Osteocyte (in vitro differentiated cells): ENCODE measurements at places on chromosomes 2 and 18. TPM values are rescaled to one million over a fixed set of nuclear protein-coding genes. Genes with fewer than 3 reads are reported as not detected.
A peak's percentile ranks its signal among the peaks of the same experiment; 100 is the strongest.

GRCh38 chr2:216430811-216431530 lies 18.7 kb downstream of the SMARCAL1 start:
- DNase-seq = no peak
- H3K4me1 ChIP-seq = peaks cover 12% of the 10 kb centered on the region
- no peak overlapping the region for H3K27ac ChIP-seq
- H3K27me3 ChIP-seq = no peaks in the 10 kb centered on the region
- H3K36me3 ChIP-seq = peaks cover 57% of the 10 kb centered on the region

DNA sequence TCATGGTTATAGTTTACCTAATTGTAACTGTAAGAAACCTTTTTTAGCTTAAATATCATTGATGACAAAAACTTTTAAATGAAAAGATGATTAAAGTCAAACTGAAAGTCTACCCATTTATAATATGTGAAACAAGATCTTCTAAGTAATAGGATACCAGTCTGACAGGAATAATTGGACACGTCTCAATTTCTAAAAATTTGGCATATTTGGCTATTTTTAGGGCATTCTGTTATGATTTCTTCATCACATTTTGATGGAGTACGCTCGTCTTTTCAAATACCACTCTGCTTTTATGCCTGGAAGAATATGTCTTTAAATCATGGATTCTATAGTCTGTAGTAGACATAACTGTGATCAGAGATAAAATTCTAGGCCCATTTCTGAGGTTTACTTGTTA lies 1.3 kb downstream of the R3HDM1 start:
- H3K27me3 ChIP-seq = no peaks in the 10 kb centered on the region
- no peaks in the 10 kb centered on the region for H3K36me3 ChIP-seq
- H3K4me3 ChIP-seq = no peak overlapping the region
- H3K4me1 ChIP-seq = peaks cover 26% of the 10 kb centered on the region

The MPP4 gene
- 0.52 and 0.83 TPM in 2 replicates for total RNA-seq

GRCh38 chr2:161141033-161141432 lies 19.2 kb upstream of the TANK start:
- no peak for DNase-seq
- no peak overlapping the region for H3K4me3 ChIP-seq
- H3K36me3 ChIP-seq = no peaks in the 10 kb centered on the region
- peak overlapping the region; percentile 45 for H3K27ac ChIP-seq

The TMEM169 gene
- total RNA-seq = 1.5 and 2.3 TPM in 2 replicates

DNA sequence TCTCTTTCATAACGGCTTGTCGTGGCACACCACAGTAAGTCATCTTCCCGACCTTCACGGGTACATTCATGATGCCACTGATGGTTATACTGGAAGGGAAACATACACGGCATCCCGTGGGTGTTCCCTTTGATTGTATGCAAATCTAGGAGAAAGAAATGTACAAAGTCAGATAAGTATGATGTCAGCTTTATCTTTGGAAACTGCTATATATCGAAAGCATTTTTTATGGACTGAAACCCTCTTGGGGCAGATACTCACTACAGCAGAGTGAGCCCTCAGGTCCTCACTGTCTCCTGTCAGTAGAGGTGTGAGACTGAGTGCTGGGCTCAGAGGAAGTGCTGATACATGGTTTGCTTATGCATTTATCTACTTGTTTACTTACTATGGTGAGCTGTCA lies 20.4 kb downstream of the PLA2R1 start:
- H3K27ac ChIP-seq = peak overlapping the region; percentile 65
- peaks cover 50% of the 10 kb centered on the region for H3K36me3 ChIP-seq
- DNase-seq = no peak
- H3K27me3 ChIP-seq = no peaks in the 10 kb centered on the region
- H3K4me3 ChIP-seq = no peak overlapping the region

DNA sequence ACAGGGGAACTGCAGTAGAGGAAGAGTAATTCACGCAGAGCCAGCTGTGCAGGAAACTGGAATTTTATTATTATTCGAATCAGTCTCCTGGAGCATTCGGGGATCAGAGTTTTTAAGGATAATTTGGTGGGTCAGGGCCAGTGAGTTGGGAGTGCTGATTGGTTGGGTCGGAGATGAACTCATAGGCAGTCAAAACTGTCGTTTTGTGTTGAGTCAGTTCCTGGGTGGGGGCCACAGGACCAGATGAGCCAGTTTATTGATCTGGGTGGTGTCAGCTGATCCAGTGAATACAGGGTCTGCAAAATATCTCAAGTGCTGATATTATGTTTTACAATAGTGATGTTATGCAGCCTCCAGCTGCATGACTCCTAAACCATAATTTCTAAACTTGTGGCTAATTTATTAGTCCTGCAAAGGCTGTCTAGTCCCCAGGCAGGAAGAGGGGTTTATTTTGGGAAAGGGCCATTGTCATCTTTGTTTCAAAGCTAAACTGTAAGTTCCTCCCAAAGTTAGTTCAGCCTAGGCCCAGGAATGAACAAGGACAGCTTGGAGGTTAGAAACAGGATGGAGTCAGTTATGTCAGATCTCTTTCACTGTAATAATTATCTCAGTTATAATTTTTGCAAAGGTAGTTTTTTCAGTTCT lies 67.0 kb downstream of the ASAP2 start:
- DNase-seq = no peak
- H3K4me3 ChIP-seq = no peak overlapping the region
- peaks cover 21% of the 10 kb centered on the region for H3K36me3 ChIP-seq
- H3K4me1 ChIP-seq = peaks cover 73% of the 10 kb centered on the region

DNA sequence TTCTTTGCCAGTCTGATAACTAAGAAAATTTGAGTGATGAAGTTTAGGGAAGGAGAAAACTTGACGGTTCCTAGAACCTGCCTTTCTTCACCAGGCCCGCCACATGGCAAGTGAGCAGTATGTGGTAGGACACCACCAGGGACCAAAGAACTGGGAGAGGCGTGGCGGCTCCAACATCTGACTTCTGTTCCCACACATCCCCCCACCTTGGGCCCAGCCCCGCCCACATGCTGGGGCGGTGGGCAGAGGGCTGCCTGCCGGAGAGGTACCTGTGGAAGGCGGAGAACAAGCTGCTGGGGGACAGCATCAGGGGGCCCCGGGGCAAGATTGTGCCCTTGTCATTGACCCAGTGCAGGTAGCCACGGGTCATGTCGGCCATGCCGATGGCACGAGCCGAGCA lies 75.0 kb downstream of the EMILIN2 start:
- peak; percentile 83 for DNase-seq
- peaks cover 42% of the 10 kb centered on the region for H3K36me3 ChIP-seq
- H3K4me1 ChIP-seq = peaks cover 1% of the 10 kb centered on the region
- no peak overlapping the region for H3K4me3 ChIP-seq

GRCh38 chr2:212426637-212427412 lies 111.8 kb downstream of the ERBB4 start:
- H3K27ac ChIP-seq = no peak overlapping the region
- H3K36me3 ChIP-seq = peaks cover 2% of the 10 kb centered on the region
- DNase-seq = no peak
- no peak overlapping the region for H3K4me3 ChIP-seq
- H3K27me3 ChIP-seq = no peaks in the 10 kb centered on the region
- H3K4me1 ChIP-seq = no peaks in the 10 kb centered on the region

DNA sequence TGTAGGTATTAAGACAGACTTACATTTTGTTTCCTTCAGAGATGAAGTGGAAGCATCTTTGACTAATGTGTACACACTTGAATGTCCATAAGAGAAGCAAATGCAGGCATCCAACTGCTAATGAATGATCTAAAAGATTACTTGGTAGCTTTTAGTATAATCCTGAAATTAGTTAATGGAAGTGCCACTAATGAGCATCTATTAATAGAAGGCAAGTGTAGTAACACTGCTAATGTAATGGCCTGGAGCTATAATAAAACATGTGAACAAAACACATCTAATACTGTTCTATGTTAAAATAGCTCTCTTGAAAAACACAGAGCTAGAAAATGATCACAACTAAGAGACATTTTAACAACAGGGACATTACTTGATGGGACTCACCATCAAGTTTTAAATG lies 225.3 kb downstream of the SLC8A1 start:
- no peak for DNase-seq
- H3K27me3 ChIP-seq = no peaks in the 10 kb centered on the region
- peaks cover 19% of the 10 kb centered on the region for H3K4me1 ChIP-seq
- peak overlapping the region; percentile 74 for H3K27ac ChIP-seq

The ANKRD62 gene
- not detected in 2 replicates for total RNA-seq

The ZBTB14 gene
- 14.2 and 14.4 TPM in 2 replicates for total RNA-seq

DNA sequence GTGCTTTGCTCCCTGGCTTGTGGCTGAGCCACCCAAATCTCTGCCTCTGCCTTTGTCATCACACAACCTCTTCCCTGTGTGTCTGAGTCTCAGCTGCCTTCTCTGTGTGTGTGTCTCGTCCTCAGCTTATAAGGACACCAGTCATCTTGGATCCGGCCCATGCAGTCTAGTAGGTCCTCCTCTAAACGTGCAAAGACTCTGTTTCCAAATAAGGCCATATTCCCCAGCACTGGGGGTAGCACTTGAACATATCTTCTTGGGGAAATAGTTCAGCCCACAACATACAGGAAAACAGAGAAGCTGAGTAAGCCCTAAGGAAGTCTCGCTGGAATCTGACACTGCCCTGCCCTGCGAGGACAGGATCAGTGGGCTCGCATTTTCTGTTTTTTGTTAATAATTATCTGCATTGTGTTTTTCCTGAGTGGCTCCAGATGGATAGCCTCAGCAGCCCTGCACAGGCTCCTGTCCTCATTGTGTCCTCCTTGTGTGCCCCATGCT lies 42.1 kb downstream of the MTCL1 start:
- H3K27me3 ChIP-seq = no peaks in the 10 kb centered on the region
- H3K36me3 ChIP-seq = peaks cover 15% of the 10 kb centered on the region
- H3K4me1 ChIP-seq = peaks cover 92% of the 10 kb centered on the region
- no peak overlapping the region for H3K4me3 ChIP-seq
